ENCODE measurements at places on chromosomes 5 and 9.

DNA sequence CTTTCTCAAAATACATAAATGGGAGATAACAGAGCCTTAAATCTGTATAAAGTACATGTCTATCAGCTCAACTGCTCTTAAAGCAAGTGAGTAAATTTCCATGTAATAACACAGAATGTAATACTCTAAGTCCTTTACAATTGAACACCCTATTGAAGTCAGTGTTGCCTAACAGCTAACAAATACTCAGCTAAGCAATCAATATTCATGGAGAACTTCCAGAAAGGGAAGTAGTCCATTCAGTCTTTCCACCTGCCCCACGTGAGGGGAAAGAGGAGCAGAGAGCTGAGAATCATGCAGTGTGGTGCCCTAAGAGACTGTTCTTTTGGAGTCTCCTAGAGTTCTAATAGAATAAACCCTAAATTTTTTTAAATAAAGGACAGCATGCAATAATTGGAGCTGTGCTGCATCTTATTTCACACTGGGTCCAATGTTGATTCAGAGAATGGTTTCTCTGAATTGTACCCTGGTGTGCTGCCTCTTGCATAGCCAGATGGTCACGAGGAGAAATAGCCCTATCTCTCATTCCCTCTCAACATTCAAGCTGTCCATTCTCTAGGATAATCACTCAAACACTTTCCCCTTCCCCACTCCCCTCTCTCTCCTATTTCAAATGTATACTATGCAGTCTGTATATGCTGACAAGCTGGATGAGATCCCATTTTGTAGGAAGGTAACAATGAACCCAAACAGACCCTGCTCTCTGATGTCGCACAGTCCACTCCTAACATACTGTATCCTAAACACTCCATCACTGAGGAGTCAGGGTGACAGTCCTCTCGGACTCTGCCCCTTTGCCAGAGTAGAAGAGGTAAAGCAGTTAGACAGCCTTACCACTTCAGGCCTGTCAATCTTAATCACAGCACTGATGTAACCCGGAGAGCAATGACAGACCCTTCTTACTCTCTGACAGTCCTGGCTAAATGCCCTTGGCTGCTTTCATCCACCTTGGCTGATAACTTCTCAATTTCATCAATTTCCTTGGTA lies 134.8 kb downstream of the EPB41L4A start:
- DNase-seq: no peak

DNA sequence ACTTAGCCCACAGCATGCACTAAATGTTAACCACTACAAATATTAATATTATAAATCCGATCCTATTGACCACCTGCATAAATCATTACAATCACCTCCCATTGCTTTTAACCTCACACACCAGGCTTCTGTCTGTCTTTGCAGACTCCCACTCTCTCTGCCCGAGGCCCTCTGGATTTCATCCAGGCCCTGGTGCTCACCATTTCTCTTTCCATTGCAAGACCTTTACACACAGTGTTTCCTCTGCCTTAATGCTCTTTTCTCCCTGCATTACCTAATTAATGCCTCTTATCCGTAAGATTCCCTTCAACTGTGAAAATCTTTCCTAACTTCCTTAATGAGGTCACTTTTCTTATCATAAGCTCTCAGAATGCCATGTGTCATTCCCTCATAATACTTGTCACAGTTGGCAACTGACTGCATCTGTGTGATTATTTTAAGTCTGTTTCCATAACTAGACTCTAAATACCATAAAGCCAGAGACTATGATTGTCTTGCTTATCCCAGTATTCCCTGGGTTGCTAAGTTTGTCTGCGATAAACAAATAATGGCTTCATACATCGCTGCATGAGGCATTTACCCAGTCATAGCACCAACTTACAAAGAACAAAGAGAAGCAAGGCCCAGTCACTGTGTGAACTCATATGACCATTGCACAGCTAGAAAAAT lies 155.1 kb downstream of the CCDC192 start:
- no peak for DNase-seq

- DNase-seq: no peak
Observed at GRCh38 chr5:66241136-66241825, 97.2 kb downstream of the SREK1 start.

DNA sequence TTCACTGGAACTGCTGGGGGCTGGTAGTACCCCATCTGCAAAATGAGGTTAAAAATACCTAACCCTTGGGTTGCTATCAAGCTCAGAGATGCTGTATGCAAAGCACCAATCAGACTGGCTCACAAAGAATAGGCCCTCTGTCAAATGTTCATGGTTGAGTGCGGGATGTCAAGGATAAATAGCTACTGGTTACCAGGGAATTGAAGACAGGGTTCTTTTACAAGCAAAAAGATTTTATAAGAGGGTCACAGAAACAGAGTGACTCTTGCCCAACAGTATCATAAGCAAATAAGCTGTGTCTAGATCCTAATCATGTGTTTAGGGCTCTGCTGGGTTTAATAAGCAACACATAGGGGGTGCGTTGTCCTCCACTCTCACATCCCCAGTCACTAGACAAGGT lies 11.9 kb downstream of the SYK start:
- no peak for DNase-seq

- DNase-seq: no peak
Observed at GRCh38 chr5:65927503-65928321, 1.3 kb downstream of the ERBIN start.

GRCh38 chr9:84891924-84892323 lies 222.4 kb downstream of the NTRK2 start:
- DNase-seq: no peak

GRCh38 chr9:123722378-123722777 lies 207.5 kb downstream of the DENND1A start:
- no peak for DNase-seq

DNA sequence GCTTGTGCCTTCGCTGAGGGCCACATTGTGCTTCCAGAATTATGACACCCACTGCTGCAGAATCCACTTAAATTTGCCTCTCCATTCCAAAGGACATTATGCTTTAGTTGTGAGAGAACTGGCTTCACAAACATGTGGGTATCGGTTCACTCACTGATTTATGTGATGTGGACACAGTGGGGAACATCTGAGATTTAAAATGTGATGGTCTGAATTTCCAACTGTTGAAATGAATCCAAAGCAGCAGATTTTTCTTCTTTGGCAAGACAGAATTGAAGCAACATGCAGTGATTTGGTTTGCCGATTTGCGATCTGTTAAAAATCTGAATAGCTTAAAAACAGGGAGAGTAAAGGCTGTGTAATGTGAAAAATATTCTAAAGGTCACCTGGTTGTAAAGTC lies 20.3 kb downstream of the PCSK5 start:
- DNase-seq: no peak

DNA sequence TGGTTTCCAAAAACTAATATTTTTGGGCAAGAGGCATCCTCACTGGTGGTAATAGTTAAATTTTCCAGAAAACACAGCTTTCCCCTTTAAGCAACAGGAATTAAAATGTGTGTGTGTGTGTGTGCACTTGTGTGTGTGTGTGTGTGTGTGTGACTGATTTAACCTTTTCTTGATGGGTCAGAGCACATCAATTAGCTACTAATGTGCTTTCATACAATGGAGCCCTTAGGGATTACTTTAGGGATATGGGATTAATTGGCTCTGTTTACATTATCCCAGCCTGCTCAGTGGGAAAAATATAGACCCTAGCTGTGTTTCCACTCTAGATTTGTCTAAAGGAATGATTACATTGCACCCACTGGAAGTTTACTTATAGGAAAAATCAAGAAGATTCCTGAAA lies 6.5 kb downstream of the PLCXD3 start:
- DNase-seq: no peak

- DNase-seq: no peak
Observed at GRCh38 chr9:79477955-79478771, 93.6 kb upstream of the TLE4 start.

- no peak for DNase-seq
Observed at GRCh38 chr5:32302835-32303754, 9.6 kb downstream of the MTMR12 start.

GRCh38 chr5:96219580-96220281 lies 213.3 kb downstream of the PCSK1 start:
- DNase-seq: no peak

Data from GF-D8 (cell line).